Mesenchymal stem cell (in vitro differentiated cells and primary cell): ENCODE measurements at places on chromosomes 5 and 9.
A peak's percentile ranks its signal among the peaks of the same experiment; 100 is the strongest.

DNA sequence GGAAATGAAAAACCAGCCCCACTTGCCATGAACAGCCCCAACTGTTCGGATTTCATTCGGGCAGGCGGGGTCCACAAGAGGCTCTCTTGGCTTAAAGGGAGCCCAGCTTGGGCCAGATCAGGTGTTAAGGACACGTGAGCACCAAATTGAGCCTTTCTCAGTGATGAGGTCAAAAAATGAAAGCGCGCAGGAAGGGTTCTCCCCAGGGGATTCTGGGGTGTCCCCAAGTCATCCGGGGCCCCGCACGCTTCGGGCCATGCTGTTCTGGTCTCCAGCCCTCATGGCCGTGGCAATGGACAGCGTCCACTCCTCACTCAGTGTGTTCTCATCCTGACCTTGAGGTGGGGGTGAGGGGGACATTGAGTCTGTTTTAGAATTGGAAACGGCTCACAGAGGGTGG lies 10.9 kb downstream of the AK1 start:
- no peak for DNase-seq
- no peak overlapping the region for H3K4me3 ChIP-seq
- H3K36me3 ChIP-seq: peaks cover 58% of the 10 kb centered on the region
- peaks cover 20% of the 10 kb centered on the region for H3K4me1 ChIP-seq
- H3K27me3 ChIP-seq: no peaks in the 10 kb centered on the region
- no peak overlapping the region for H3K27ac ChIP-seq

DNA sequence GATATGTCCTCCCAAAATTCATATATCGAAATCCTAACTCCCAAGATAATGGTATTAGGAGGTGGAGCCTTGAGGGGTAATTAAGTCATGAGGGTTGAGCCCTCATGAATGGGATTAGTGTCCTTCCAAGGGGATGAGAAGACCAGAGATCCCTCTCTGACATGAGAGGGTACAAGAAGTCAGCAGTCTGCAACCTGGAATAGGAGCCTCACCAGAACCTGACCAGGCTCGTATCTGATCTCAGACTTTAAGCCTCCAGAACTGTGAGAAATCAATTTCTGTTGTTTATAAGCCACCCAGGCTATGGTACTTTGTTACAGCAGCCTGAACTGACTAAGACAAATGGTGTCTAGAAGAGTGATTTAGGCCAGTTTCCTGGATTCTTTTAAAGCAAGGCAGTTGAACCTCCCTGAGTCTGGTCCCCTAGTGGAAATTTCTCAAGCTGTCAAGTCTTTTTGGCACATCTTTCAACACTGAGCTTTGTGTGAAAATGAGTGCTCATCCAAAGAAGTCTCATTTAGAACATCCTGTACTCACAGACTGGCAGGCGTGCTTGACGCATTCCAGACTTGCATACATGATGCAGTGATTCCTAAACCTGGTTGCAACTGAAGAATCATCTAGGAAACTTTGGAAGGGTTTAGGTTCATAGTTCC lies 254.8 kb upstream of the PPP1R2B start:
- DNase-seq: peak; percentile 8
- H3K4me1 ChIP-seq: no peaks in the 10 kb centered on the region
- H3K4me3 ChIP-seq: no peak overlapping the region
- H3K27me3 ChIP-seq: no peaks in the 10 kb centered on the region

DNA sequence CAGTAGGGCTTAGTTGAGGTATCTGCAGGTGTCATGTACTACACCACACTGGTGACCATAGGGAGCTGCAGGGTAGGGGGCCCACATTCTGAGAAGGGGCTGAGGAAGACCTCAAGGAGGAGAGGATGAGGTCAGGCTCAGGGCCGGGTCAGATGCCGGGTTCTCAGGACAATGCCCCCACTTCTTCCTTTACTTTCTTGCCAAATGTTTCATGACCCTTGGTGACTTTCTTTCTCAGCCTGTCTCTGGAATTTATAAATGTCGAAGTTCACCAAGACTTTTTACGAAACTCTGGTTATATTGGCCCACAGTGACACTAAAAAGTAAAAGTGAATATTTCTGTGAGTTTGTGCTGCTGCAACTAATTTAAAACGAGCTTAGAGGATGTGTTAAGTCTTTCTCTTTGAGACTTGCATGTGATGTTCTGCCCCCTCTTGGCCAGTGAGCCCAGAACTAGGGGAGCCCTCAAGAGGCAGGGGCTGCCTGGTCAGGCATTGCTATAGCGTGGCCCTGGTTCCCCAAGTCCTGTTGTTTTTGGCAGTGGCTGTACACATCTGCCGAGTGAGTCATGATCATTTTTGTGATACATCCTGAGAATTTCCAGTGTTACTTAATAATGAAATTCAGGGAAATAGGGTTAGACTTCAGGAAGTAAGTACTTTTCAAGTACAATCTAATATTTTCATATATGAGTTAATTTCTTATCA lies 11.2 kb downstream of the ACO1 start:
- no peaks in the 10 kb centered on the region for H3K27me3 ChIP-seq
- H3K36me3 ChIP-seq: peaks cover 20% of the 10 kb centered on the region
- H3K4me1 ChIP-seq: peaks cover 14% of the 10 kb centered on the region
- peak; percentile 89 for DNase-seq
- H3K4me3 ChIP-seq: peak overlapping the region; percentile 52

GRCh38 chr5:80275347-80275746 lies 19.5 kb upstream of the SERINC5 start:
- H3K27me3 ChIP-seq: no peaks in the 10 kb centered on the region
- no peak overlapping the region for H3K4me3 ChIP-seq
- no peaks in the 10 kb centered on the region for H3K36me3 ChIP-seq
- peak; percentile 18 for DNase-seq

- H3K36me3 ChIP-seq: no peaks in the 10 kb centered on the region
- H3K27me3 ChIP-seq: no peaks in the 10 kb centered on the region
- H3K4me1 ChIP-seq: peaks cover 2% of the 10 kb centered on the region
- no peak overlapping the region for H3K27ac ChIP-seq
- H3K4me3 ChIP-seq: no peak overlapping the region
- no peak for DNase-seq
Measured at GRCh38 chr5:61263072-61263471, 69.0 kb upstream of the ZSWIM6 start.

- no peak overlapping the region for H3K27ac ChIP-seq
- DNase-seq: peak; percentile 70
- H3K4me3 ChIP-seq: peak overlapping the region; percentile 61
- H3K4me1 ChIP-seq: peaks cover 6% of the 10 kb centered on the region
- H3K27me3 ChIP-seq: no peaks in the 10 kb centered on the region
Measured at GRCh38 chr9:33041432-33042188, 16.5 kb downstream of the DNAJA1 start.

GRCh38 chr5:78534148-78534904 lies 114.2 kb downstream of the LHFPL2 start:
- no peaks in the 10 kb centered on the region for H3K27me3 ChIP-seq
- no peak overlapping the region for H3K4me3 ChIP-seq
- peak; percentile 82 for DNase-seq
- peaks cover 15% of the 10 kb centered on the region for H3K4me1 ChIP-seq

GRCh38 chr9:137205126-137206069 lies at the start of the genes NDOR1 and TMEM203:
TSS of gene NDOR1 (plus strand) at chr9:137205700. CDS start at chr9:137205778, 78 bp downstream.
TSS of gene TMEM203 (minus strand) at chr9:137205648. CDS start at chr9:137205414, 234 bp downstream.
- H3K27me3 ChIP-seq: no peaks in the 10 kb centered on the region
- peaks cover 19% of the 10 kb centered on the region for H3K36me3 ChIP-seq
- H3K27ac ChIP-seq: peak within 1 kb of the TSS; percentile 24
- DNase-seq: peak; percentile 87

- no peak overlapping the region for H3K4me3 ChIP-seq
- no peak for DNase-seq
- H3K4me1 ChIP-seq: peaks cover 1% of the 10 kb centered on the region
- H3K27ac ChIP-seq: no peak overlapping the region
Measured at GRCh38 chr9:123866497-123866896, 63.4 kb downstream of the DENND1A start.

- no peaks in the 10 kb centered on the region for H3K36me3 ChIP-seq
- no peak overlapping the region for H3K4me3 ChIP-seq
- no peaks in the 10 kb centered on the region for H3K27me3 ChIP-seq
- H3K4me1 ChIP-seq: no peaks in the 10 kb centered on the region
- DNase-seq: no peak
Measured at GRCh38 chr9:125883565-125884217, 136.5 kb downstream of the PBX3 start.

DNA sequence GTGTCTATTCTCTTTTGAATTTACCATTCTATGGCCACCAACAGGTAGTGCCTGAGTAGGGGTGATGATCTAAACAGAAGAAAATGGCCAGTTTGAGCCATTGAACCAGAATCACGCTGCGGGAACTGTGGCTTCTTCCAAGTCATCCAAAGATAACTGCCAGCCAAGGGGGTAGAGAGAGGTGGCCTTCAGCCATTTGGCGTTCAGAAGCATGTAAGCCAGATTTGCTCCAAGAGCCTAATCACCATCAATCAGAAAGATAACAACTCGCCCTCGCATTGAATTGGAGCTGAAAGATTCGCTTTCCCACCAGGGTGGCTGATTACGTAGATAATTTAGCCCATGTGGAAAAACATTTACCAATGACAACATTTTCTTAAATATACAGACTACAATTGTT lies 1302.7 kb upstream of the DMAC1 start:
- H3K36me3 ChIP-seq: no peaks in the 10 kb centered on the region
- no peak for DNase-seq

GRCh38 chr9:32350682-32351081 lies 33.8 kb upstream of the ACO1 start:
- H3K27me3 ChIP-seq: no peaks in the 10 kb centered on the region
- no peaks in the 10 kb centered on the region for H3K36me3 ChIP-seq
- no peak overlapping the region for H3K27ac ChIP-seq
- peak; percentile 13 for DNase-seq
- no peaks in the 10 kb centered on the region for H3K4me1 ChIP-seq
- H3K4me3 ChIP-seq: no peak overlapping the region

DNA sequence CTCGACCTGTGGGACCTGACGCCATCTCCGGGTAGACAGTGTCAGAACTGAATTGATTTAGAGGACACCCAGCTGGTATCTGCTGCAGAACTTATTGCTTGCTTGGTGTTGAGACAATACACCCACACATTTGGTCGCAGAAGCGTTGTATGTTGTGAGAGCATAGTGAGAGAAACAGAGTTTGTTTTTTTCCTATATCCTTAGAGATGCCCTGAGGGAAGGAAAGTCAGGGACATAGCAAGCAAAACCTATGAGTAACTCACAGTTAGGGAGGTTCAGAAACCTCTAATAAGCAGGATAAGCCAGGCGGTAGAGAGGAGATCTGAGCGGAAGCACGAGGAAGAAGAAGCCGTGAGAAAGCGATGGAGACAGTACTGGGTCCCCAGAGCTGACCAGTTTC lies 59.8 kb downstream of the PTCD2 start:
- no peak overlapping the region for H3K27ac ChIP-seq
- H3K27me3 ChIP-seq: no peaks in the 10 kb centered on the region
- H3K4me1 ChIP-seq: peaks cover 7% of the 10 kb centered on the region

GRCh38 chr9:95167998-95168397 lies 149.5 kb downstream of the FANCC start:
- no peak overlapping the region for H3K4me3 ChIP-seq
- H3K27me3 ChIP-seq: no peaks in the 10 kb centered on the region
- peaks cover 2% of the 10 kb centered on the region for H3K4me1 ChIP-seq
- no peak overlapping the region for H3K27ac ChIP-seq
- DNase-seq: peak; percentile 97
- H3K36me3 ChIP-seq: no peaks in the 10 kb centered on the region
